ENCODE measurements at places on chromosomes 16 and 17.

GRCh38 chr17:50412188-50412732 lies 13.8 kb upstream of the ACSF2 start:
- DNase-seq = no peak

DNA sequence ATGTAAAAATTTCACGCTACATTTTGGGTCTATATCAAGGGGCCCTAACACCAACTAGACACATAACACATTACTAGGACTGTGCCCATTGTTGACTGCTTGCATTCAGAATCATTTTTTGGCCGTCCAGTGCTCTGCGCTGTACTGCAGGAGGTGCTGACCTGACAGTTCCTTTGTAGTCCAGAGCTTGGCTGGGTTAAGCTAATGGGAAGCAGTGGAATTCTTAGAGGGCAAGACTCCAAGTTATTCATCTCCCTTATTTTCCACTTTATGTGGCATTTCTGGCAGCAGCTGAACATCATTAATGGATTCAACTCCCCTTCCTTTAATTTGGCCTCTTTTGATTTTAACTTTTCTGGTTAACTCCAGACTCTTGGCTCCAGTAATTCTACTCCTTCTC lies 351.7 kb downstream of the CDH8 start:
- no peak for DNase-seq

- DNase-seq = no peak
These were observed 2.1 kb downstream of the MYH2 start for GRCh38 chr17:10547351-10547750.

GRCh38 chr16:57742543-57742942 lies 7.0 kb downstream of the KATNB1 start:
- no peak for DNase-seq

- DNase-seq = no peak
These were observed 331.3 kb upstream of the EEF2KMT start for GRCh38 chr16:5428932-5429331.

DNA sequence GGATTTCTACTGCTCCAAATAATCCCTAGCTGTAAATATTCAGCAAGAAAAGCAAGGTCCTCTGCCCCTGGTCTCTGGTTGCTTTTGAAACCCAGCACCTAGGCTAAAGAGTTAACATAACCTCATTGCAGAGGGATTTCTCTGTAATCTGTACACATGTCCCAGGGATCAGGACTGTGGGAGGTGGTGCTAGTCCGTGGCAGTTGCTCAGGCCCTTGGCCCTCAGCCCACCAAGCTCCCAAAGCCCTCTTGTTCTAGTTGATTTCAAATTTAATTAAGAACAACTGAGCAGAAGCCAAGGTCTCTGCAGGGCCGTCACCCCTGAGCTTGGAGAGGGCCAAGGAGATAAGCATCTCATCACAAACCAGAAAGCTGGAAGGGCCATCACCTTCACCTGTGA lies 181.1 kb downstream of the SOX9 start:
- DNase-seq = no peak

GRCh38 chr16:27449434-27450195 lies 47.6 kb downstream of the IL21R start:
- peak; percentile 91 for DNase-seq

DNA sequence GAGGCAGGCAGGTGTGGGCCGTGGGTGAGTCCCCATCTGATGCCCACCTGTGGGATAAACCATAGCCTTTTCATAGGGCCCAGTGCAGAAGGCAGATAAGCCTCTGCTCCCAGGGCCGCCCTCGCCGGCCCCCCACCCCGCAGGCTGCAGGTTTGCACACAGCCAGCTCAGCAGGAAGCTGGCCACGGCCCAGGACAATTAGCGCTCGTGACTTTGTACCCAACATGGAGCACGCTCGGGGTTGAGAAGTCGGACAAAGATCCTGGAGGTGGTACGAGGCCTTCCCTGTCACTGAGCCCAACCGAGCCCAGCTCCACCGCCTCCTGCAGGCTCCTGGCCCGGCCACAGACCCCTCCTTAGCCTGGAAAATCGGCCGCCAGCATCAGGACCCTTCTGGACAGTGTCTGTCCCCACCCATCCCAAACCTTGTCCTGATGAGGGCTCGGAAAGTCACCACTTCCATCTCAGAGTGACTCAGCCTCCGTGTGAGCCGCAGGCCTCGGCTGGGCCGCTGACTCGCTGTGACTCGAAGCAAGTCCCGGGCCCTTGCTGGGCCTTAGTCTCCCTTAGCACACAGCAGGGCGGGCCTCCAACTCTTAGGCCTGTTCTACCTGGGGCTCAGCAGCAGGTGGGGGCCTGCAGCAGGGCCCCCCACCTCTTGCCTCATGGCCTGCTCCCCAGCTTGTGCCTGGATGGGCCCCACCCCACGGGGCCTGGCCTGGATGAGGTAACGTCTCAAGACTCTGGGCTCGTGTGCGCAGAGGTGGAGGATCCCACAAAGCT lies 22.7 kb downstream of the FAM83G start:
- peak; percentile 66 for DNase-seq

- no peak for DNase-seq
These were observed 18.2 kb upstream of the RASL10B start for GRCh38 chr17:35713069-35713728.

- DNase-seq = peak; percentile 59
These were observed 539 bp downstream of the LRRC45 start for GRCh38 chr17:82023447-82024241.

DNA sequence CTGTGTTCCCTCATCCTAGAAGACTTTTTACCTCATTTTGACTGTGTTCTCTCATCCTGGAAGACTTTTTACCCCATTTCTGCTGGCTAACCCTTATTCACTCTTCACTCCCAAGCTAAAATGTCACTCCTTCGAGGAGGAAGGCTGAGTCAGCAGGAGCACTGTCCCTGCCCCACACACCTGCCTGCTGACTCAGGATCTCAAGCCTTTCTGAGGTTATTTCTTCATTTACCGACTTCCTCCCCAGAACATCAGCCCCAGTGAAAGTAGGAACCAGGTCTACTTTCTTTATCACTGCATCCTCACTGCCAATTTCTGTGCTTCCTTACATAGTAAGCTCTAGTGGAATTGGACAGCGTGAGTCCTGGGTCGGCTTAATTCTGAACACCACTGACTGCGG lies 220.6 kb downstream of the HS3ST4 start:
- DNase-seq = no peak

DNA sequence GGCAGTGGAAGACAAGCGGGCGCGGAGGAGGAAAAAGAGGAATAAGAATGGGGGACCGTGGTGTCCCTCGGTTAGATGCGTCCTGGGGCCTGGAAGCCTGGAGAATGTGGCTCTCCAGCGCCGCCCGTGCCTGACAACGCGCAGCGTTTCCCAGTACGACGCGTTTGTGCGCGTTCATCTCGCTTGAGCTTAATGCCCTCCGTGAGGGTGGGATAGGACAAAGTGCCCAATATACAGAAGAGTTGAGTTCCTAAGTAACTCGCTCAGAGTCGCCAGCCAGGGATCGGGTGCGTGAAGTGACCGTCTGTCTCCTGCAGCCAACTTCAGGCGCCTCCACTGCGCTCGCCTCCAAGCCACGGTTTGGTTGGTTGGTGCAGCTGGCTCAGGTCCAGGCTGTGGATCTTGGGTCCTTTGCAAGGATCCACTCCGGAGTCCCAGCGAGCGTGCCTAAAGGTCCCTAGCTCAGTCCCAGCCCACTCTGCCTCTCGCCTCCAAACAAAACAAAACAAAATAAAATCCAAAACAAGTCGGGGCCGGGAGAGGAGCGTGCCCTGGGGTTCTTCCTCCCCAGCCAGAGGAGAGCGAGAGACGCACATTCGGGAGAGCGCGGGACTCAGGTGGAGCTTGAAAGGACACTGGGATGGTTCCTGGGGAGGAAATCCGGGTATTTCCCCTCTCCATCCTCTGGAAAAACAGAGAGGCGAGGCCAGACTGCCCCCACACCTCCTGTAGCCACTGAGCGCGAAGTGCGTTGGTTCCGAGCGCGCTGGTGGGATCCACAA lies 974 bp downstream of the GALR2 start:
- peak; percentile 57 for DNase-seq

GRCh38 chr17:6474376-6474775 lies 30.1 kb downstream of the PIMREG start:
- no peak for DNase-seq

DNA sequence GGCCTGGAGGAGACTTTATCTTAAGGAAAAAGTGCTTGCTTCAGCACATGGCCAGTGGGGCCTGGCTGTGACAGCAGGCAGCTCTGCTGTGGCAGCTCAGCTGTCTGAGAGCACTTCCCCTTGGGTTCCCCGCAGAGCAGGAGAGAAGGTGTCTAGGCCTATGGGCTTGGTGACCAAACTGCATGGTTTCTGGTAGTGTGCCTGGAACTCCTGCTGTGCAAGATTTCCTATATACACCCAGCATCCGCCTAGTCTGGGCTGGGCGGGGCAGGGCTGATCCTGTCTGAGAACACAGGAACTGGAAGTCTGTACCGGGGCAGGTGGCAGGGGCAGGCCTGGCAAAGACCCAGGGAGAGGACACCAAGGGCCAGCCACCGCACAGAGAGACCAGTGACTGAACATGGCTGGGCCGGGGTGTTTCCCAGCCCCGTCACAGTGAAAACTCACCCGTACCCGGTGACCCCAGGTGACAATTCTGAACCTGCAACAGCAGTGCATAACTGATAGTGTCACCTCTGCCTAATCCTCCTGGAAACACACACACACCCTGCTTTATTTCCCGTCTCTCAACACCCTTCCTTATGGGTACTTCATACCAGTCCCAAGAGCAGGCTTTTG lies 39.3 kb downstream of the CHD9 start:
- peak; percentile 64 for DNase-seq

DNA sequence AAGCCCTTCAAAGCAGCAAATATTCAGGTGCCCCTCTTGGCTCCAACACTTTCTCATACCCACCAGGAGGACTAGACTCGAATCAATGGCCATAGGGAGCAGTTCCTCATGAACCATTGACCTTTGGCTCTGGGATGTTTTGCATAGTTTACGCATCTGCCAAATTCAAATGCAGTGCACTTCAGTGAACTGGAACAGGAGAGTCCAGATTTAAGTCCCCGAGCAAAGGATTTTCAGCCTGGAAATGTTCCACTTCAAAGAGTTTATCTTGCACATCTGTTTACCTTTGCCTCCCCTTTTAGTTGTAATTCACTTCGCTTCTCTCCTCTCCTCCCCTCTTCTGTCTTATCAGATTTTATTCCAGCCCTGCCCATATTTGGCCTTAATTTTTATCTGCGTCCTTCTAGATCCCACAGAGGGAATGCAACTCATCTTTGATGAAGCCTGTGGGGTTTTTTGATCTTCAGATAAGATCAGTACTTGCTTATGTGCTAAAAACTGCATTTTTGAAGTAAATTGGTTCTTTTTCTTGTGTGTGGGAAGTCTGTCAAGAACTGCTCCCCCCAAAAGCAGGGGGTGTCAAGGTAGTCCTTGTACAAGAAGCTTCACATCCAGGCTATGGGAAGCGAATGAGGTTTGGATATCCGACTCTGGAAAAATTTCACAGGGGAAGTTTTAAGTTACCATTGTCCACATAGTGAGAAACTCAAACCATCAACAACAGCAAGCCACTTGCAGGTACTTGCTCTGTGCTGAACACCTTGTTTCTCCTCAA lies 281.6 kb downstream of the RBFOX1 start:
- no peak for DNase-seq

- DNase-seq = no peak
These were observed 29.7 kb downstream of the SLC5A11 start for GRCh38 chr16:24875466-24875865.

DNA sequence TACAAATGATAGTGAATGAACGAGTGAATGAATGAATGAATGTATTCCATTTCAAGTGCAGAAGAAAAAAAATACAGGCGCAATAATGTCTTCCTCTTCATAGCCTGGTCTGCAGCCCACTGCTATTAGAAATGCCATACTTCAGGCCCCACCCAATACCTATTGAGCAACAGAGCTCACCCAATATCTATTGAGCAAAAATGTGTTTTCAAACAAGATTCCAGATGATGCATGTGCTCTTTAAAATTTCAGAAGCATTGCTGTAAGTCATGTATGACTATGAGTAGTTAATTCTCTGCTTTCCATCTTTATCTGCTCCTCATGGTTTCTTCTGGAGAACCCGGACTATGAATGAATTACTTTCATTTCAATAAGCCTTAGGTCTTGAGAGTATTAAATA lies 308.2 kb downstream of the XYLT1 start:
- peak; percentile 89 for DNase-seq

GRCh38 chr16:19718624-19718965 lies 524 bp downstream of the IQCK start:
- no peak for DNase-seq

DNA sequence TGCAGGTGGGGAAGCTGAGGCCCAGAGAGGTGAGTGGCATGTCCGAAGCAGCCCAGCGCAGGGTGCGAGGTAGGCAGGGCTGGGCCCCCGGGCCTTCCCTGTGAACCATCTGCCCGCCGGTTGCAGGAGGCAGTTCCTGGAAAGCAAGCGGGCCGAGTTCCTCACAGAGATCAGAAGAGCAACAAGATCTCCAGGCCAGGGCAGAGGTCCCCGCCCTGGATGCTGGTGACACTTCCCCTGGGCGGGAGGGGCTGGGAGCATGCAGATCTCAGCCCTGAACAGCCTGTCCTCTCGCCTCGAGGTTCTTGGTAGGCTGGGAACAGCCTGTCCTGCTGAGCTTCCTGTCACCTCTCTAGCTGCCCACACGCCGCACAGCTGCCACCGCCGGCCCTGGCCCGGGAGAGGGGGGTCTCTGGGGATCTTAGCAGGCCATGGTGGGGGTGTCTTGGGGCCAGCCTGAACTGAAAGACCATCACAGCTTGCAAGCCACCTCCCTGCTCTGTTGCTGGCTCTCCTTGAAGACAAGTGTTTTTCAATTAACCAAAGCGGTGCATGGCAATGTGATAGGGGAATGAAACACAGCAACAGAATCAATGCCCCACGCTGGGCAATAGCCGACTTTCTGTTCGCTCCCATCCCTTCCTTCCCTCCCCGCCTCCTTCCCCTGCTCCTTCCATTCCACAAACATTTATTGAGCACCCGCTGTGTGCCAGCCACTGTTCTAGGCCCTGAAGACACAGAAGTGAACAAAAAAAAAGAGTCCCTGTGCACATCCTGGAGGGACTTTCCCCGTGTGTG lies 31.7 kb downstream of the SOCS1 start:
- peak; percentile 87 for DNase-seq

DNA sequence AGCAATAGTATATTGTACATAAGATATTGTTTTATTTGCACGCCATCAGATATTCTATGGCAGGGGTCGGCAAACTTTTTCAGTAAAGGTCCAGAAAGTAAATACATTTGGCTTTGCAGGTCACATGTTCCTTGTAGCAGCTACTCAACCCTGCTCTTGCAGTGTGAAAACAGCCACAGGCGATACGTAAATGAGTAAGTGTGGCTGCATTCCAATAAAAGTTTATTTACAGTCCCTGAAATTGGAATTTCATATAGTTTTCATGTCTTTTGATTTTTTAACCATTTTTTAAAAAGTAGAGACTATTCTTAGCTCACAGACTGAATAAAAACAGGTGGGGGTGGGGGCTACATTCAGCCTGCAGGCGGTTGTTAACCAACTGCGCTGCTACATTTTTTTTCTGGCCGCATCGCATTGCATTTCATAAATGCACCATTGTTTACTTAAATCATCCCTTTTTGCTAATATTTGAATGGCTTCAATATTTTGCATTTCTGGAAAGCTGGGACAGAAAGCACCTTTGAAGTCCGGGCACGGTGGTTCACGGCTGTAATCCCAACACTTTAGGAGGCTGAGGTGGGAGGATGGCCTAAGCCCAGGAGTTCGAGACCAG lies 50.5 kb upstream of the HAPSTR1 start:
- no peak for DNase-seq
